Ovary (tissue), 10 donors: ENCODE measurements at places on chromosomes 16 and 17.

DNA sequence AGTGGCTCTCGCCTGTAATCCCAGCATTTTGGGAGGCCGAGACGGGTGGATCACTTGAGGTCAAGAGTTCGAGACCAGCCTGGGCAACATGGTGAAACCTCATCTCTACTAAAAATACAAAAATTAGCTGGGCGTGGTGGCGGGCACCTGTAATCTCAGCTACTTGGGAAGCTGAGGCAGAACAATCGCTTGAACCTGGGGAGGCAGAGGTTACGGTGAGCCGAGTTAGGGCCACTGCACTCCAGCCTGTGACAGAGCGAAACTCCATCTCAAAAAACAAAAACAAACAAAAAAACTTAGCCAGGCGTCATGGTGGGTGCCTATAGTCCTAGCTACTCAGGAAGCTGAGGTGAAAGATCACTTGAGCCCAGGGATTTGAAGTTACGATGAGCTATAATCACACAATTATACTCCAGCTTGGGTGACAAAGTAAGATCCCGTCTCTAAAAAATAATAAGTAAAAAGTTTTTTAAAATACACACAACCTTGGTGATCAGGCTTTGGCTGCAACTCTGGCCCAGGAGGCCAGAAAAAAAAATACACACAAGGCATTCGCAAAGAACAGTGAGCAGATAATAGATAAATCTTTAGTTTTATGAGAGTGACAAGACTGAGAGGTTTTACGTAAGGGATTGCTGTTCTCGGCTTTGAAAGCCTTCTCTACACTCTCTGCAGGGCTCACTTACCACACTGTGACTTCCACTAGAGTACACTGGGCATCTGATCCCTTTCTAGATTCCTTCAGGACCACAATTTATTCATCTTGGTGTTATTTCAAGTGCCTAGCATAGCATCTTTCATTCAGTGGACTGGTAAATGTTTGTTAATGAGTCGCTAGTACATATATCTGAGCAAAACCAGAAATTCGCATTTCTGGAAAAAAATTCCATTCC lies 5.9 kb downstream of the GSPT1 start:
- no peak for DNase-seq

DNA sequence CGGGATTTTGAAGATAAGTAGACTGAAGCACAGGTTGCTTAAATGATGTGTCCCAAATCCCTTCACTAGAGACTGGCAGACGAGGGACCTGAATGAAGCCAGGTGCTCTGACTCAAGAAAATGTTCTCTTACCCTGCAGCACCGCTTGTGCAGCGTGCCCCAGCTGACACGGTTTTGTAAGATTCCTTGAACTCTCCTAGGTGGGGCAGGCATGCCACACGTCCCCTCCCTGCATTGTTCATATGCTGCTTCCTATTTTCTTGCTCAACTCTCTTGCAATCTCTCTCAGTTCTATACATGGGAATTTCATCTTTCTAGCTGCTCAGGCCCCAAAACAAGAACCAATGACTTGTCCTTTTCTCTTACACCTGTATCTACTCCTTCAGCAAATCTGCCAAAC lies 22.1 kb upstream of the HNF1B start:
- DNase-seq, result no peak

DNA sequence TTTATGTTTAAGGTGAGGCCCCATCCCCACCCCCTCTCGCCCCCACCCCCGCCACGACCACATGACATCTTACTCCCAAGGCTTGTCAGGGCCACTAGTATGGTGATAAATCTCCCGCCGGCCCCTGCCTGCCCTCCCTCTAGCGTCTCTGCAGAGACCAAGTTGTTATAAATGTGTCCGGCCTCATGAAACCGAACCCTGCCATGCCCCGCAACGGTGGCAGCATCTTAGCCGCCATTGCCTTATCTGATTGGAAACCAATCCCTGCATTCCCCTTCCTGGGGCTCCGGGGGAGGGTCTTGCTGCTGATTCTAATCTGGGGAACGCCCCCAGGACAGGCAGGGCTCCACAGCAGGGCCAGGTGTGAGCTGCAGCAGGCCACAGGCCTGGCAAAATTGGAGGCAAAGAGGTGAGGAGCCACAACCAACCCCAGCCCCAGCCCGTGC lies 352.4 kb downstream of the C16orf95 start:
- DNase-seq, result no peak

DNA sequence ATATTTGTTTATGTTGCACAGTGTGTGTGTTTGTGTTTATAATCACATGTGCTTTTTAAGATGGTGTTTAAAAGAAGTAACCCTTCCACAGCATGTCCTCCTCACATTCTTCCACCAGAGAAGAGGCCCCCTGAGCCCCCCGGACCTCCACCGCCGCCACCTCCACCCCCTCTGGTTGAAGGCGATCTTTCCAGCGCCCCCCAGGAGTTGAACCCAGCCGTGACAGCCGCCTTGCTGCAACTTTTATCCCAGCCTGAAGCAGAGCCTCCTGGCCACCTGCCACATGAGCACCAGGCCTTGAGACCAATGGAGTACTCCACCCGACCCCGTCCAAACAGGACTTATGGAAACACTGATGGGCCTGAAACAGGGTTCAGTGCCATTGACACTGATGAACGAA lies 69.2 kb downstream of the CDK12 start:
- DNase-seq, result no peak

GRCh38 chr17:35486920-35487732 lies 38.6 kb upstream of the SLFN13 start:
- peak; percentile 60 for DNase-seq

DNA sequence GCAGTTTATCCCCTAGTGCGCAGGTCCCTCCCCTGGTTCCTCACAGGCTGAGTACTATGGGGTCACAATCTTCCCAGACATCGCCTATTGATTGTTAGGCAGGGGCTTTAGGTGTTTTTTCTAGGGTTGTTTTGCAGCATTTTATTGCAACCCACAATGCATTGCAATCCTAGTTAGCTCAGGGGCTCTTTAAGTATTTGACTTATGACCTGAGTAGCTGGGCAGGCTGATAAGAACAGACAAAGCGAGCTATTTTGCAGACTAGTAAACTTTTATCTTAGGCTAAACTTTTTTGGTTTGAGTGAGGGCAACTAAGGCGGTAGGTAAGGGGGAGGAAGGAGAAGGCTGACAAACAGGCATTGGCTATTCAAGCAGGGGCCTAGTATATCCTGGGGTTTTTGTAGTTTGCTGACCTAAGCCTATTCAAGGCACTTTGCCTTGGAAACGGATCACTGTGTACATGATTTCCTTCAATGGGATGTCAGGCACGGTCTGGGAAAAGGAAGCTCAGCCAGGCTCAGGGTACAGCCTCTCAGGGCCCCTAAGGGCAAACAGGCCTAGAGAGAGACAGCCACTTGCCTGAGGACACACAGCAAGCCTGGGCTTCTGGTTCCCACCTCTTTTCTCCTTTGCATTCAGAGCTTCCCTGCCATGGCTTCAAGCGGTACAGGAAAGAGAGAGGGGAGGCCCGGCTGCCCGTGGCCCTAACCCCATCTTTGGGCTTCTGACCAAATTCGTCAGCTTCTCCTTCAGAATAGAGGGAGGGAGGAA lies 6.4 kb downstream of the DRC7 start:
- no peak for DNase-seq

DNA sequence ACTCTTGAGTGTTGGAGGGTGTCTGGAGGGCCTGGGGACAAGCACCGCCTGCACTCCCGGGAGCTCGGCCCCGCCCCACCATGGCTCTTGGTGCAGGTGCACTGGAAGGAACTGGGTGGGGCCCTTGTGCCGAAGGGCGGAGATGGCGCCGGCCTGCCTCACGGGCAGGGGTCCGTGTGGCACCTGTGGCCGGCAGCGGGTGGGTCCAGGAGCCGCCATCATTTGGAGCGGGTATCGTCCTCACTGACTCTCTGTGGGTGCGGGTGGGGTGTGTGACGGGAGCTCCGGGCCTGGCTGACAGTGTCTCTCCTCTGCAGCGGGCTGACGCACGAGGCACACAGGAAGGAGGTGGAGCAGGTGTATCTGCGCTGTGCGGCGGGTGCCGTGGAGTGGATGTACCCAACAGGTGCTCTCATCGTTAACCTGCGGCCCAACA lies 5.2 kb downstream of the METRNL start:
- DNase-seq, result no peak
